GM19239 (cell line): ENCODE measurements at places on chromosomes 1 and 21.

- DNase-seq: no peak
Observed at GRCh38 chr1:184393962-184394361, 7.1 kb downstream of the C1orf21 start.

GRCh38 chr21:9838738-9839642, 682.4 kb upstream of the TPTE start:
- peak; percentile 1 for DNase-seq

DNA sequence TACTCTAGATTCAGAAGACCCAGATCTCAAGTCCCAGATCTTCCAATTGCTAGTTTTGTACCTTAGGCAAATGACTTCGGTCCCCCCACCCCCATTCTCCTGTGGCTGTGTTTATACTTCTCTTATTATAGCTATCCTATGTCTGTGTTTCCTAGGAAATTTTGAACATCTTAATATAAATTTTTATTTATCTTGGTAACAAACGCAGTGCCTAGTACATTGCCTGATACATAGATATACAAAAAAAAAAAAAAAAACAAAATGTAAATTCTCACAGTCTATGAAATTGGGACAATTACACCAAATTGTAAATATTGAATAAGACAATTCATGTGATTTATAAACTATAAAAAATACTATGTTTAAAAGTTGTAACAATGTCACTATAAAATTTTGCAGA, 84.1 kb upstream of the SLC44A3 start:
- DNase-seq: no peak

DNA sequence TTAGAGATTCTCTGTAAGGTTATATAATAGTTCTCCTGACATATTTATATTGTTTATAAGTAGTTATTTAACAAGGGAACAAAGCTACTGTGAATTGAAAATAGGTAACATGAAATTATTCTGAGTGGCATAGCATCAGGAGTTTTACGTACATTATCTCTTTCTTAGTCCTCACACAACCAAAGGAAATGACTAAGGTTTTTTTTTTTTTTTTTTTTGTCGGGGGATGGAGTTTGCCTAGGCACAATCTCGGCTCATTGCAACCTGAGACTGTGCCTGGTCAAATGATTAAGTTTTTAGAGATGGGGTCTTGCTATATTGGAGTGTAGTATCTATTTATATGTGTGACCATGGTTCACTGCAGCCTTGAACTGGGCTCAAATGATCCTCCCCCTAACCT, 24.9 kb downstream of the TMED5 start:
- no peak for DNase-seq

DNA sequence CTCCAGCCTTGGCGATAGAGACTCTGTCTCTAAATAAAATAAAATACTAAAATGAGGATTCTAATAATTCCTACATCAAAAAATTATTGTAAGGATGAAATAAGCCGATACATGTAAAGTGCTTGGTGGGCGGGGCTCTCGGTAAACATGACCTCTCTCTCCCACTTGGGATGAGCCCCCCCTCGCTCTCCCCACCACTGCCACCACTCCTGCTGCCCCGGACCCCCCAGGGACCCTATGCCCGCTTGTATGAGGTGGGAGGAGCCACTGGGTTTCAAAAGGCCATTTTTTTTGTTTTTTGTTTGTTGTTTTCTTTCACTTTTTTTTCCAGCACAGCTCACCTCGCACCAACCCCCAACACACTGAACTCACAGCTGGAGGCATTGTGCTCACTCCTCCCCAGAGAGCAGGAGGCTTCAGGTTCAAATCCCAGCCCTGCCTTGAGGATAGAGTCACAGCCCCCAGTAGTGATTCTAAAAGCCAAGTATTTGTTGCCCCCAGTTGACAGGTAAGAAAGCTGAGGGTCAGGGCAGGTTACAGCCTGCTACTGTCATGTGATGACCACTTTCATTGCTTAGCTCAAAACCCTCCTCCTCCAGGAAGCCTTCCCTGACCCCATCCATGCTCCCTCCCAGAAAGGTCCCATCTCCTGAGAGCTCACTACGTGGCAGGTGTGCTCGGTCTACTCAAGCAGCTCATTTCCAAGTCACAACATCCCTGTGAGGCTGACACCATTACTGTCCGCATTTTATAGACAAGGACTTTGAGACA, 4.2 kb downstream of the SDC3 start:
- no peak for DNase-seq

GRCh38 chr1:176177764-176178163, 29.3 kb downstream of the COP1 start:
- DNase-seq: peak; percentile 12

DNA sequence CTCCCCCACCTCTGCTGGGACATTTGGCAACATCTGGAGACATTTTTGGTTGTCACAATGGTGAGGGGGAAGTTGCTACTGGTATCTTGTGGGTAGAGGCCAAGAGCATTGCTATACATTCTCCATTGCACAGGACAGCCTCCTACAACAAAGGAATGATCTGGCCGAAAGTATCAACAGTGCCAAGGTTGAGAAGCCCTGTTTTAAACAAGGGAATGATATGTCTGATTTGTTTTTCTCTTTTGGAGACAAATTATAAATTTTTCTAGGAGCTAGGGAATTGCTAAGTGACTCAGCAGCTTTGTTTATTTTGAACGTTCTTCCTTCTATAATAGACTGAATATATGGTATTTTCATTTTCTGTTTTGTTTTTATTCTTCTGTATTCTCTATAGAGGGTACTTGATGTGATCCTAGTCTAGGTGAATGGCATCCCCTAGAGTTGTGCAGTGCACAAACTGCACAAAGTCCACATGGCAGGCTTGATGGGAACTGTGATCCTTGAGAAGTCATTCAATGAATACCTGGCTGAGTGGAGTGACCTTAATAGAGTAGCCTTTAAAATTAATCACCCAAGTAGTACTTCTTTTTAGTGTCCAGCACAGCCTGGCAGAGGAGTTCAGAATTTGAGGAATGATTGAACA, 288.6 kb upstream of the USP24 start:
- no peak for DNase-seq
